ENCODE measurements at places on chromosomes 5 and 9. TPM values are rescaled to one million over a fixed set of nuclear protein-coding genes. Genes with fewer than 3 reads are reported as not detected.

ANKRD33B gene
- 31.5 TPM for total RNA-seq

RNF183 gene
- total RNA-seq, result not detected

PSD2 gene
- not detected for total RNA-seq

OBP2B gene
- total RNA-seq, result not detected

PHF24 gene
- total RNA-seq, result 0.11 TPM

AK8 gene
- total RNA-seq, result not detected

ANKRD34B gene
- total RNA-seq, result not detected

LMX1B gene
- not detected for total RNA-seq
